ENCODE measurements at places on chromosomes 16 and 17.

- no peak for DNase-seq
Observed at GRCh38 chr16:10339777-10340732, 45.8 kb upstream of the ATF7IP2 start.

DNA sequence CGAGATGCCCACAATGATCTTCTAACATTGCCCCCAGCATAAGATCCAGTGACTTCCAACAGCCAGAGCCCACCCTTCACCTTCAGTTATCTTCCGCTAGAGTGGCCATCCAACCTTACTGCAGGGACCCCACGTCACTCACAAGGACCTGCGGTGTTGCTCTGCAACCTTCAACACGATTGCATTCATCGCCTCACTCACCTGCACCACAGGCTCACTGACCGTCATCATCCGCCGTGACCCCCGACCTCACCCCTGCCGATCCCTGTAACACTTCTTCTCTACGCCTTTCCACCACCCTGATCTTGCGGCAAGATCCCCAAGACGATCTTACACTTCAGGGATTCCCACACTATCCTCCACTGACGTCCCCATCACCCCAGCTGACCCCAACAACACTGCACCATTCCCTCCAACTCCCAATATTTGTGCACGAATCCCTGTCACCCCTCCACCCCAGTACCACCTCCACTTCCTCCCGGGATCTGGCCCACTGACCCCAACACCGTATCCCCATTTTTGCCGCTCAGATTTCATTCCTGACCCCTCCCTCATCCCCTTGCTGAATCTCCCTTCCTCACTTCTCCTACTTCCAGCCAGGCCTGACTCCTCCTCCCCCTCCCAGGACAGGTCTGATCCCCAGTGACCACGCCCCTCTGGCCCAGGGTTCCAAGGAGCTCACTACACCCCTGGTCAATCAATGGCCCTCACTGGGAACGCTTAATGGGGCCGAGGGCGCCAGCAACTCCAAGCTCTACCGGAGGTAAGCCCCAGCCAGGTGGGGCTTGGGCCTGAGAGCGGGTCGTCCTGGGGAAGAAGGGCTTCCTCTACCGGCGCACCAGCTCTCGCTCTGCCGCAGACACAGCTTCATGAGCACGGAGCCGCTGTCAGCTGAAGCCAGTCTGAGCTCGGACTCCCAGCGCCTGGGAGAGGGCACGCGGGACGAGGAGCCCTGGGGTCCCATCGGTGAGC is 7.6 kb downstream of the RUNDC3A start:
- no peak for DNase-seq

- no peak for DNase-seq
Observed at GRCh38 chr17:78986649-78987328, 7.1 kb upstream of the LGALS3BP start.

DNA sequence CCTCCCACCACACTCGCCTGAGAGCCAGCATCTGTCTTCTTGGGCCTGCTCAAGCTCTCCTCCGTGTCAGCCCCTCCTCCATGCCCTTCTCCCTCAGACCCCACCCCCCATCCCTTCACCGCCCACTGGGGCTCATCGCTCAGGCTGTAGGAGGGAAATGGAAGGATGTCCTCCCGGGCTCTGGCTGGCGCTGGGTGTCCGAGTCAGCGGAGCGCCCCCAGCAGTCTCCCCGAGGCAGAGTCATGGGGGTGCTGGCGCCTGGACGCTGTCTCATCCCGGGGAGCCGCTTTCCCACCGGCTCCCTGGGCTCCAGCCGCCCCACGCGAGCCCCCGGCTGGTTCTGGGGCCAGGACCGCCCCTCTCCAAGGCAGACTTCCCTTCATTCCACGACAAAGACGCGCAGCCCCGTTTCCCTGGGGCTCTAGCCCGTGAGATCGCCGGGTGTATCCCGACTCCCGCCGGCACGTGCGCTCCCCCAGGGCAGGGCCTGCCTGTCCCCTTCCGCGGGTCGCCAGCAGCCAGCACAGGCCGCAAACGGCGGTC is 428 bp upstream of the ANTKMT start:
- no peak for DNase-seq

GRCh38 chr17:82703935-82704865 is 5.7 kb upstream of the RAB40B start:
- DNase-seq = no peak

DNA sequence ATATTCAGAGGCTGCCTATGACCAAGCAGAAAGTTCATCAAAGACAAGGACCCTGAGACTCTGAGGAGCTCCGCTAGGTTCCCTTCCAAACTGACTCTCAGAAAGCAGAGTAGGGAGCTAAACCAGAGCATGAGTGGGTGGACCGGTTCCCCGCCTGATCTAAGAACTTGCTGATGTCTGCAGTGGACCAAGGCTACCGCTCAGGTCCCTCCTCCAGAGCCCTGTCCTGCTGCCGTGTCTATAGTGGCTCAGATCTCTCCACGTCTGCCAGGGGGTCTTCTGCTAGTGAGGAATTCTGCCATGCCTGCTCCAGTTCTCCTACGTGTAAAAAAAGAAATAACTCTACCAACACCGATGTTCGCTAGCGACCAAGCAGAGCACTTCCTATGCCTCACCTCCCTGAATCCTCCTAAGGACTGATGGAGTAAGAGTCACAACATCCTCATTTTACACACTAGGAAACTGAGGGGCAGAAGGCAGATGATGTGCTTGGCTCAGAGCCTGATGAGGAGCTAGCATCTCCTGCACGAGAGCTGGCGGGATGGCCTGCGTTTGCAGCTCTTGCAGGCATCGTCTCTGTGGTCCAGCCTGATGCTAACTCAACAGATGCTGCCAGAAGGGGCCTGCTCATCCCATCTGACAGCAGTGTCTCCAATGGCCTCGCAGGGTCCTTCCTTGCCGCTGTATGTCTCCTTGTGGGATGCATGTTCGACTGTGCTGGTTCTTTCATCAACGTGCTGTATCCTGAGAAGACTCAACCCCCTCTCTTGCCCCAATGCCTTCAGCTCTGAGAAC is 265.5 kb downstream of the C16orf95 start:
- DNase-seq = no peak

- no peak for DNase-seq
Observed at GRCh38 chr17:40915199-40915661, 22.2 kb downstream of the KRT23 start.

DNA sequence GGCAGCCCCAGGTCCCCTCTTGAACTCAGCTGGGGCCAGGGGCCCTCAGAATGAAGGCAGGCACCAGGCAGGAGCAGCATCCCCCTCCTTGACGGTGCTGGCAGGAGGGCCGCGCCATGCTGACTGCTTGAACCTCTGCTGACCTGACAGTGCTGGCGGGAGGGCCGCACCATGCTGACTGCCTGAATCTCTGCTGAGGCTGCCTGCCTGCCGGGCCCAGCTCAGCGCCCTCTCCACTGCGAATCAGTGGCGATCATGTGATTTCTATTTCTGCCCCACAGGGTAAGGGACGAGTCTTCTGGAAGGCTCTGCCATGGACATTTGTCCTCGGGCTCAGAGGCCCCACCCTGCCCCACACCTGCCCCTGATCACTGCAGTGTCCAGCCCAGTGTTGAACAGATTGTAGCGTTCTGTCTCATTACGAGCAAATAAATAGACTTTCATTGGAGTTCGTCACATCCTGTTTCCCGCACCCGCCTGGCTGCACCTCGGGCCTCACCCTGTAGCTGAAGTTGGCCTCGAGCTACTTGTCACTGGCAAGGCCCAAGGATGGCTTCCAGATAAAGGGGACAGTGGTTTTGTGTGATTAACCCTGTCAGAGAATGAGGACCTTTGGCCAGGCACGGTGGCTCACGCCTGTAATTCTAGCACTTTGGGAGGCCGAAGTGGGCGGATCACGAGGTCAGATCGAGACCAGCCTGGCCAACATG is 8.6 kb downstream of the C16orf90 start:
- no peak for DNase-seq

DNA sequence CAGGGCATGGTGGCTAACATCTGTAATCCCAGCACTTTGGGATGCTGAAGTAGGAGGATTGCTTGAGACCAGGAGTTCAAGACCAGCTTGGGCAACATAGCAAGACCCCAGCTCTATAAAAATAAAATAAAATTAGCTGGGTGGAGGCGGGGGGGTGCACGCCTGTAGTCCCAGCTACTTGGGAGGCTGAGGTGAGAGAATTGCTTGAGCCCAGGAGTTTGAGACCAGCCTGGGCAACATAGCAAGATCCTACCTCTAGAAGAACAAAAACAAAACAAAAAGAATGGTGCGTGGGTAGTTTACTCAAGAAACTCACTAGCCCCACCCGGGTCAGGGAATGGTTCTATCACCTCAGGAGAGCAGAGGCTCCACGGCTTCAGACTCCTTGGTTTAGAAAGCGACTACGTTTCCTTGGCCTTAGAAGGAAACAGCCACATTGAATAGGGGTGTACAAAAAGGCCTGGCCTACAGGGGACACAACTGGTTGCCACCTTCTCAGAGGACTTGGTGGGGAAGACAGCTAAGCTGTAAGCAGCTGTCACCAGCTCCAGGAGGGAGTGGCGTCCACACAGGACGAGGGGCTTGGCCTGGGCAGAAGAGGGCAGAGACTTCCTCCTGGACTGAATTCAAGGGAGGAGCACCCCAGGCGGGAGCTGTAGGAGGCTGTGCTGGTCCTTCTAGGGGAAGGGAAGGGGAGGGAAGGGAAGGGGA is 716 bp downstream of the TK1 start:
- DNase-seq = no peak

GRCh38 chr17:44844390-44844830 is 3.3 kb upstream of the HIGD1B start:
- DNase-seq = no peak

GRCh38 chr16:47625115-47625567 is 164.0 kb downstream of the PHKB start:
- no peak for DNase-seq

Data from hypothalamus (tissue), 51 donors.